ENCODE measurements at places on chromosomes 6 and 20. TPM values are rescaled to one million over a fixed set of nuclear protein-coding genes. Genes with fewer than 3 reads are reported as not detected.

Gene TUBB
- polyA plus RNA-seq = 663 TPM

Gene PHF3
- polyA plus RNA-seq = 32.5 TPM

Gene METTL24
- polyA plus RNA-seq = 0.37 TPM

Gene HMGCLL1
- 5.6 TPM for polyA plus RNA-seq

Gene C6orf15
- not detected for polyA plus RNA-seq

Gene SLC17A3
- not detected for polyA plus RNA-seq

Gene ESR1
- 3.0 TPM for polyA plus RNA-seq

Gene GRIK2
- polyA plus RNA-seq = 1.3 TPM

Gene LTB
- 1.1 TPM for polyA plus RNA-seq

Gene LAMA2
- 151 TPM for polyA plus RNA-seq

Gene PNLDC1
- 0.23 TPM for polyA plus RNA-seq

Gene CALHM6
- polyA plus RNA-seq = 1.5 TPM

Gene SLPI
- polyA plus RNA-seq = not detected

Gene MOXD1
- 2.8 TPM for polyA plus RNA-seq

Gene FNDC11
- 0.13 TPM for polyA plus RNA-seq

Gene TMEM74B
- polyA plus RNA-seq = 2.6 TPM

Gene TSBP1
- polyA plus RNA-seq = not detected

Gene C20orf202
- polyA plus RNA-seq = 0.39 TPM

Gene TTK
- polyA plus RNA-seq = 6.4 TPM

Gene PANK2
- polyA plus RNA-seq = 25.8 TPM

Gene SDHAF4
- 16.0 TPM for polyA plus RNA-seq

Gene SAMD3
- 0.58 TPM for polyA plus RNA-seq

Gene HIVEP2
- 15.6 TPM for polyA plus RNA-seq

Gene NHLRC1
- polyA plus RNA-seq = 2.8 TPM

Gene DSP
- polyA plus RNA-seq = 2.4 TPM

Gene KCNG1
- polyA plus RNA-seq = 0.32 TPM

Gene PIGT
- polyA plus RNA-seq = 70.1 TPM

Gene GSTA4
- polyA plus RNA-seq = 47.5 TPM

Gene AK9
- polyA plus RNA-seq = 6.5 TPM

Gene EYS
- polyA plus RNA-seq = 0.47 TPM

Gene FRMD1
- polyA plus RNA-seq = 0.24 TPM

Gene KCNB1
- 7.1 TPM for polyA plus RNA-seq

Gene LY6G5C
- polyA plus RNA-seq = 2.7 TPM

Gene EGFL8
- polyA plus RNA-seq = 25.9 TPM

Gene TFB1M
- polyA plus RNA-seq = 14.3 TPM

Gene AP5S1
- 9.8 TPM for polyA plus RNA-seq

Gene HLA-DMA
- polyA plus RNA-seq = 12.6 TPM

Gene BNIP5
- 0.09 TPM for polyA plus RNA-seq

Gene AKAP7
- polyA plus RNA-seq = 12.7 TPM

Gene LCA5
- polyA plus RNA-seq = 3.8 TPM

Gene KCNK15
- polyA plus RNA-seq = 0.20 TPM

Gene TRMT11
- 16.4 TPM for polyA plus RNA-seq

Gene COL11A2
- 41.7 TPM for polyA plus RNA-seq

Gene JPH2
- 105 TPM for polyA plus RNA-seq

Gene ABHD16B
- polyA plus RNA-seq = not detected

Gene CD2AP
- polyA plus RNA-seq = 9.3 TPM

Gene ASF1A
- 16.4 TPM for polyA plus RNA-seq

Gene SAMD5
- 1.7 TPM for polyA plus RNA-seq

Gene NPEPL1
- polyA plus RNA-seq = 42.3 TPM

Gene ETV7
- polyA plus RNA-seq = not detected

Gene CYP24A1
- polyA plus RNA-seq = 0.68 TPM

Gene PTCHD4
- polyA plus RNA-seq = 0.97 TPM

Gene NFS1
- polyA plus RNA-seq = 12.6 TPM

Gene LRRC73
- 0.16 TPM for polyA plus RNA-seq

Gene SLC17A9
- polyA plus RNA-seq = 0.54 TPM
